PC-3 (cell line): ENCODE measurements at places on chromosomes 7 and 10. TPM values are rescaled to one million over a fixed set of nuclear protein-coding genes. Genes with fewer than 3 reads are reported as not detected.

- DNase-seq = no peak
Observed at GRCh38 chr7:73519867-73520672, 2.0 kb downstream of the BAZ1B start.

- no peak for DNase-seq
Observed at GRCh38 chr10:8927705-8928104, 873.2 kb downstream of the GATA3 start.

GRCh38 chr10:117420768-117421167 lies 45.5 kb upstream of the PDZD8 start:
- no peak for DNase-seq

GRCh38 chr10:72784551-72785351 lies 92.8 kb downstream of the MCU start:
- DNase-seq = peak; percentile 98

GRCh38 chr7:91243591-91244301 lies 20.5 kb upstream of the FZD1 start:
- no peak for DNase-seq

Gene FAM24A
- not detected in 2 replicates for total RNA-seq

Gene OR6V1
- not detected in 2 replicates for total RNA-seq
